Hippocampal formation (tissue), 2 donors: ENCODE measurements at places on chromosomes 6 and 20.

GRCh38 chr20:62274332-62274950 is 28.4 kb upstream of the ADRM1 start:
- DNase-seq: peak; percentile 37

- no peak for DNase-seq
Measured at GRCh38 chr6:138467901-138468300, 31.4 kb downstream of the NHSL1 start.

- DNase-seq: no peak
Measured at GRCh38 chr6:70315079-70315751, 12.3 kb upstream of the COL9A1 start.

- DNase-seq: no peak
Measured at GRCh38 chr6:21953831-21954801, 342.7 kb downstream of the PRL start.

- DNase-seq: no peak
Measured at GRCh38 chr20:34350095-34350494, 13.0 kb upstream of the ITCH start.

GRCh38 chr20:31712564-31713311 is 9.9 kb downstream of the BCL2L1 start:
- peak; percentile 77 for DNase-seq

GRCh38 chr20:37335642-37336368 is 10.1 kb upstream of the SRC start:
- no peak for DNase-seq

- DNase-seq: no peak
Measured at GRCh38 chr6:115060581-115060980, 717.8 kb upstream of the HS3ST5 start.

GRCh38 chr6:1834207-1834606 is 224.5 kb downstream of the FOXC1 start:
- DNase-seq: no peak

DNA sequence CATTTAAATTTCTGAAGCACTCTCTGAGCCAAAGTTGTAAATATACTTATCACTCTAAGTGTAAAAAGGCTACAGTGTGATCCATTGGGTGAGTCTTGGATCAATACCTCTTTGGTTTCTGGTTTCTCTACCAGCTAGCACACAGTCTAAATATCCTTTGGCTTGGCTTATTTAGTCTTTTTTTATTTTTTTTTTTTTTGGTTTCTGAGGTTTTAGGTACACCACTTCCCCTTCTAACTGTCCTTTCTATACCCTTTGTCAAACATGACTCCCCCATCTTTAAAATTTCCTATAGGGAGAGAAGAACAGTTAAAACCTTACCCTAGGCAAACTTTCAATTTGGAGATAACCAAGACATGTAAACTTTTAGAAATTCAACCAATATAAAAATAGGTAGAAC is 379.0 kb downstream of the PHF3 start:
- no peak for DNase-seq

DNA sequence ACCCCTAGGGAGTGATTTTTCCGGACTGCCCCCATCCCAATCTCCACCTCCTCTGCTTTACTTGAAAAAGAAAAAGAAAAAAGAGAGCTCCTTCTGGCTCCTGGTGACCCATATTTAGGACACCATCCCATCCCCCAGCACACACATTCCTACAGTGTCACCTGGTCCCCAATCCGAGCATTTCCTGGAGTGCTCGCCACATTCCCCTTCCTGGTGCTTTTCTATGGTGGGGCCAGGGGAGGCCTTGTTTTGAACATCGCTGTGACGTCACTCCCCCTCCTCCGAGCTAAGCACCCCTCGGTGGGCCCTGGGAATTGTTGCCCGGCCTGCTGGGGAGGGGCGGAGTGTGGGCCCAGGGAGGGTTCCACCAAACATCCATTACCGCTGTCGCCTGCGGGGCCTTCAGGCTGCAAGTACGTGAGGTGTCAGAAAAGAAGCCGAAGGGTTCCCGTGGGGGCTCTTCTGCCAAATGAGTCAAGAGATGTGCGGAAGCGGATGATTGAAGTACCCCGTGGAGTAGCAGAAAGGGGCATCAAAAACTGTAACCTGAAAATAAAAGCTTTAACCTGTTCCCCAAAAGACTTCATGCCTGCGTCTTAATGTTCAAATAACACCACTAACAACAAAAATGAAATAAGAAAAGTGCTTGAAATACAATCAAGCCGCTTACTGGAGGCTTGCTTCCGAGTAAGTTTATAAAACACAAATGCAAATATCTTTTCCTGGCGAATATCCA is 2.8 kb upstream of the FOXC1 start:
- no peak for DNase-seq

DNA sequence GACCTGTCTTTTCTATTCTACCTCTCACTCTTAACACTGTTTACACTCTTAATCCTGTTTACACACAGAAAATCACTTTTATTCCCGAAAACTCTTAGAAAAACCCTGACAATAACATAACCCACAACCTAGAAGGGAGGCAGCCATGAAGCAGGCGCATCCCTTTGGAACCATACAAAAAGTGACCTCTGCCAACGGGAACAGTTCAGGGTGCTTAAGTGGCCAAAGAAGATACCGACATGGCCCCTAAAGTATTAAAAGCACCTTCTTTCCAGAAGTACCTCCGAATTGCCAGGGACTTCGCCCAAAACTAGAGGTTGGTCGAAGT is 490 bp downstream of the MMUT start:
- peak; percentile 30 for DNase-seq

DNA sequence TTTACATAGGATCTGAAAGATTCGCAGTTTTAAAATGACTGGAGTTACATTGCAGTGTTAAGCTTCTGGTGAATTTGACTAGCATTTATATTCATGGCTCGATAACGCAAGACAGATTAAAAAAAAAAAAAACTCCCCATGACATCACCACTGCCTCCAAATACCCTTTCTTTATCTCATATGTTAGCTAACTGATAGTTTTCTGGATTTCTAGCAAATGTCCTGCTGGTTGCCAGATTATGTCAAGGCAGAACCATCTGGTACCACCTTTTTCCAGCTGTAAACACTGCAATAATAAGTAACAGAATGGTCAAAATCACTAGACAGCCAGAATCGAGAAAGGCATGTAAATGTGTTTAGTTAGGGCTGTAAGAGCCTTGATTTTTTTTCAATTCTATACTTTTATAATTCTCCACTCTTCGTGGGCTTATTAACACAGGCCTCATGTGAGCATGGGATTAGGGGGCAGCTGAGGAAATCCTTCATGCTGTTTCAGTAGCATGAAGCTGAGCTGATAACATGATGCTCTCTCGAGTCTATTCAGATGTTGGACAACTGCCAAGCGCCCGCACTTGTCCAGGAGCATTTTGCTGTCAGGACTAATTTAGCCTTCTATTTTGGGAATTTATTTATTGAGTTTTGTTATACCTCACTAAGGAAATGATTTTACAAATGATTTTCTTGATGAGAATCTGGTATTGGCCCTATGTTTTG is 166.0 kb upstream of the SCGN start:
- DNase-seq: no peak

GRCh38 chr20:53755733-53756531 is 162.3 kb upstream of the ZNF217 start:
- no peak for DNase-seq

GRCh38 chr20:37714978-37715672 is 21.3 kb downstream of the CTNNBL1 start:
- no peak for DNase-seq
